Right renal pelvis (tissue), 4 donors: ENCODE measurements at places on chromosomes 12 and 14. TPM values are rescaled to one million over a fixed set of nuclear protein-coding genes. Genes with fewer than 3 reads are reported as not detected.

GRCh38 chr14:34093883-34094282 lies 143.0 kb upstream of the EGLN3 start:
- DNase-seq: no peak

- no peak for DNase-seq
These were observed 8.4 kb upstream of the NR4A1 start for GRCh38 chr12:52042706-52043385.

DNA sequence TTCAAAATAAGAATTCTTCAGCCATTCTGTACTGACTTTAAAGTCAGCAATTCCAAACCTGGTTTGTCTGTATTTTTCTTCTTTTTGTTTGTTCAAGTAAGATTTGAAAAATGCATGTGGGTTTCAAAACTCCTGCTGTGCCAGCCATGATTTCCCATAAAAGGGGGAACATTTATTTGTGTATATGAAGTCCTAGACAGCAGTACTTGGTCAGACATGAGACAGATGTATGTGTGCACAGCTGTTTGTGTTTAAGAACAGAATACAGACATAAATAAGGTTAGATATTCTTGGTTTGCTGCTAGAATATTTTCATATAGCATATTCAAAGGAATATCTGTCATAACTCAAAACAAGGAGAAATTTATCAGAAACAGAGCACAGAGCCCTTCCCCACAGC lies 236.0 kb downstream of the ADAMTS20 start:
- DNase-seq: no peak

DNA sequence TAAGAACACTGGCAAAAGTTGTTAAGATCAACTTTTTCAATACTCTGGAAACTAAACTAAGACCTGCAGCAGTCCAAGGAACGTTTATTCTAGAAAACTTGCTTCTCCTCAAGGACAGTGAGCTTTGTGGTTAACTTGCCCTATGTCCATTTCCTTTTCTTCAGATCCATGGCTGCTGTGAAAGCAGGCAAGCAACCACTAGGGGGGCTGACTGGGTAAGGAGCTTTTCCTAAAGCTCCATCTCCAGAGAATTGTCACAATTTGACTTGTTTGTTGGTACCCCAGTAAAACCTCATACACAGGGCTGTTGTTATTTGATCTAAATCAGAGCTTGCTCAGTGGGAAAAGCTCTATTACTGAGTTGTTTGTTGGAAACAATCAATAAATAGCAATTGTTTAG lies 10.1 kb upstream of the RPL10L start:
- DNase-seq: no peak

DNA sequence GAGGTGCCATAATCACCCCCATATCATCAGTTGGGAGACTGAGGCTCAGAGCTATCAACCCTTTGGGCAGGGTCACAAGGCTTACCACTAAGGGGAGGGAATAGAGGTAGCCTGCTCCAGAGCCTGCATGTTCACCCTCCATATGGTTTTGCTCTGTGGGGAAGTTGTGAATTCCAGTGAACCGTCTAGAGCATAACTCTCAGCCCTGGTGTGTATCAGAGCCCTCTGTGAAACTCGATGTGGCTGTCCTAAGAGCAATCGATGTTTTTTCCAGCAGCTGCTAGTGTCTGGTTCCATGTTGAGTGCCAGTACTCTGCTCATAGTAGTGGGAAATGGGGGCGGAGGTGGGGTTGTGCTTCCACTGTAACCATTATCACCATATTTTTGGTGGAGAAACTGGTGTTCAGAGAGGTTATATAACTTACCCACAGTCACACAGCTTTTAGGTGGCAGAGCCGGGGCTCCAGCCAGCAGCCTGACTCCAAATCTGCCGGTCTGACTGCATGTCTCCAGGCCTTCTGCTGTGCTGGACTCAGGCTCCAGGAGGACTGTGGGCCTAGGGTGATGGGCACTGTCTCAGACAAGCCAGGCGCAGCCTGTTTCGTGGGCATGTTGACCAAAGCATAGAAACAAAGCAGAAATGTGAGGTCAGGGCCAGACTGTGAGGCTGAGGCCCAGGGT lies 104.2 kb downstream of the ADCK1 start:
- no peak for DNase-seq

DNA sequence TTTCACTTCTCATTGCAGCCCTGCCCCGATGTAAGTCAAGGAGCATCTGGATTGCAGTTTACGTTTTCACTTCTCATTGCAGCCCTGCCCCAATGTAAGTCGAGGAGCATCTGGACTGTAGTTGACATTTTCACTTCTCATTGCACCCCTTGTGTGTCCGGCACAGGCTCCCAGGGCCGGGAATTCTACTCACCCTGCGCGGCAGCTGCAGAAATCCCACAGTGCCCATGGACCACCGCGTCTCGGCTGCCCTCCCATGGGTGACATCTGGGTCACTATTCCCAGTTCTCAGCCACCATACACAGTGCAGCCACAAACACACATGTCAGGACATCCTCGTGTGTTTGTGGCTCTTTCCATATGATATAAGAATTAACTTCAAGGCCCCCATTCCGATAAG lies 378.5 kb downstream of the ADGRD1 start:
- DNase-seq: no peak

DNA sequence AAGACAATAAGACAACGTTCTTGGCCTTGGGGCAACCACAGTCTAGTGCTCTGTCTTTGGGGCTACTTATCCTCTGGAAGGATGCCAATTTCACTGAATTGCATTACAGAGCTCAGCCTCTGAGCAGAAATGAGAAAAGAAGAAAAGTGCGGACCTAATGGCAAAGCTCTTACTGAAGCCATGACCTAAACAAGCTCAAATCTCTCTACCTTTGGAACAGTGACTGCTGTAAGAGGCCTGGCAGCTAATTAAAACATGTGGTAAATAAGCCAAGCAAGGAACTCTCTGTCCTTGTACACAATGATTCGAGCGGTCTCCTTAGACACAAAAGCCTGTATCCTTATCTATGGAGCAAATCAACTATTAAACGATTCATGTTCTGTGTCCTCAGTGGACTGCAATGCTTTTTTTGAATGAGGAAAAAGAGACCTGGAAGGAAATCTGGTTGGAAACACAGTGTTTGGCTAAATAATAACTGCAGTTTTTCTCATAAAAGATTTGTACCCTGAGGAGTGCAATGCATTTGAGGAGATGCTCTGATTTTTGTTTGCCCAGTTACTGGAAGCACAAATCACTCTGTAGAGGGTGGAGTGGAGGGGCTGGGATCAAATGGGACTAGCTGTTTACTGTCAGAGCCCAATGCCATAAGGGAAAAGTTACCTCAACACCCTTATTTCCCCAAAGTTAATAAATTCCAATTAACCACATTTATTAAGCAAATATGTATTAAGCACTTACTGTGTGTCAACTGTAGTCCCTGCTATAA lies 113.9 kb downstream of the NDUFA12 start:
- DNase-seq: no peak

DNA sequence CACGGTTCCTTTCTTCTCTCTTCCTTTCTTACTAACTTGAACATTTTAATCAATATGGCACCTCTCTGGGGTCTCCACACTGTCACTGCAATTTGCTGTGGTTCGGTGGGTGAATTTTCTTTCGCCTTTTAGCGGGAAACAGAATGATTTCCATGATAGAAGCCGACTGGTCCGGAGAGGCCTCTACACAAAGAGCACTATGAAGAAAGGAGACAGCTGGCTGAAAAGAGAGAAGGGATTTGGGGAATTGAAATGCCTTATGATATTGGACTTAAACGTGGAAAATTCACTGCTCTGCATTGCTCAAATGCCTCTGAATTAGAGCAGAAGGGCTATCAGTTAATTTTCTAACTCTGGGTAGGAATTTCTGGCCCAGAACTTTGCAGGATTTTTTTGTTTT lies 55.9 kb downstream of the KCNA5 start:
- DNase-seq: no peak

DNA sequence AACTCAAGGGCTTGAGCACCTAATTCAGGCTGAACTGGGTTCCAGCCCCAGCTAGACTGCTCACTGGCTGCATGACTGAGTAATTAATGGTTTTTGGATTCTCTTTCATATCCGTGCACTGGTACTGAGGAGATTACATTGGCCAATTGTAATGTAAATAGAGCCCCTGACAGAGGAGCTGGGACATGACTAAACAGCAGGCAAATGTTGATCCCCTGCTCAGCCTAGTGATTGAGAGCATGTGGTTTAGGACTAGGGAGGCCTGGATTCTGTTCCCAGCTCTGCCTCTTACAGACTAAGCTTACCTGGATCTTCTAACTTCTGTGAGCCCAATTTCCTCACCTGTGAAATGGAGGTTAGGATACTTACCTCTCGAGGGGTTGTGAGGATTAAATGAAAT lies 204.3 kb downstream of the ESR2 start:
- no peak for DNase-seq

- no peak for DNase-seq
These were observed 593 bp downstream of the UNC119B start for GRCh38 chr12:120710805-120711296.

GRCh38 chr14:63477556-63477955 lies 65.6 kb downstream of the PPP2R5E start:
- no peak for DNase-seq

DNA sequence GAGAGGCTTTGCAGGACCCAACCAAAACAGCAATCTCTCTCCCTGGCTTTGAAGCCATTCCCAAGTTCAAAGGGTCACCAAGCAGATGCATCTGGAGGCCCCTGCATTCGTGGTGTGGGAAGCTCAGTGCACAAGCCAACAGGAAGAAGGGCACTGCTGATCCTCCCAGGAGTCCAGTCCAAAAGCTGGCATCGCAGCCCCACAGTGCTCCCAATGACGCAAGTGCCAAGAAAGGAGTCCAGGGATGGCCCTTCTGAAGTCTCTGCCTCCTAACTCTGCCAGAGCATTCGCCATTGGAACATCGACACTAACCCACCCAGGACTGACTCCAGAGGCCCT lies 25.1 kb downstream of the PXN start:
- DNase-seq: no peak

DNA sequence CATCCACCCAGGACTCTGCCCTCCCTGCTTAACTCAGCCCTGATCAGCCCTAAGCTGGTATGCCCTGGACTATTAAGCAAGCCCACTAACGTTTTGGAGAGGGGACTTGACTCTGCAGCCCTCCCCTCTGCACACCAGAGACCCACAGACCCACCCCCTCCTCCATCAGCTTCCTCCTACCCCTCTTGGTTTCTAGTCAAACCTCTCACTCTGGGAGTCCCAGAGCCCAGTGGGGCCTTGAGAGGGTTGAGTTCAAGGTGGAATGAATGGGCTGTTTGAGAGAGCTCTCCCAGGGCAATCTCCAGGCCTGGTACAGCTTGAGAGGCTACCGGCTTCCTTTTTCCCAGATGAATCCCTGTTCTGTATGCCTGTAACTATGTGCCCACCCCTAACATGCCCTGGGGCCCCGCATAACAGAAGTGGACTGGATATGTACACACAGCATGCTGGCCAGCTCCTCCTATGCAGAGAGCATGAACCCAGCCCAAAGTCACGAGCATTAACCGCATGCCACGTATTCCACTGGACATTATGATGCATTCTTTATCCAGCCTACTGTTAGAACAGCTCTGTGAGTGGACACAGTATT lies 43.6 kb downstream of the IRF2BPL start:
- no peak for DNase-seq

- no peak for DNase-seq
These were observed 914 bp upstream of the PACS2 start for GRCh38 chr14:105313381-105314286.

GRCh38 chr12:114757684-114758325 lies 73.8 kb upstream of the TBX3 start:
- DNase-seq: no peak

DNA sequence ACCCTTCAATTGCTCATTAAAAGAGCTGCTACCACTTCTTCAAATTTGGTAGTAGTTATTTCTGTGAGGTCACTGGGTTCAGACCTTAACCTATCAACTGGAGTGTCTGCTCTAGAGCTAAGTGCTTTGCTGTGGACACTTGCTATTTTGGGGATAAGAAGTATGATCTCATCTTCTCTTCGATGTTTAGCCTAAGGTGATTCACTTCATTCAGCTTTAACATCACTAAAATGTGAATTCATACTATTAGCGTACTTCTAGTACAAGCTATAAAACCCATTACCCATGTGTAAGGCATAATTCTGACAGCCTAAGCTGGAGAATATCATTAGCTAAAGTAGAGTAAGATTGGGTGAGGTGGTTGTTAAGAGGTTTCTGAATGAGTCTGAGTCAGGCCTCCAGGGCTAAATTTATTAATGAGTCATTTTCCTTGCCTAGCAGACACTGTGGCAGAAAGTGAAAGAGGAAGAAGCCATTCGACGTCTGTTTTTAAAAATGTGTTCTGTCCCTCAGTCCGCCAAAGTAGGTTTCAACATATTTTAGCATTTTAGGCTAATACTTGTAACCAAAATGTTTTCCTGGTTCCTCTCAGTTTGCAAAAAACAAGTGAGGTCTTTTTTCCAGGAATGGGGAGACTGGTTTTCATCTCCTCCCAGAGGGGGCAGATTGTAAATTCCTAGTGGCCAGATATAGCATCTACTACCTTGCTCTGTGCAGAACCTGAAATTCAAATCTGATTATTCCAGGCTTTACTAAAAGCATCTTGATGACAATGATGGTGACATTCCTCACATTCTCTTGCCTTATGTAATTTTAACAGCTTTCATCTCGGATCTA lies 103.6 kb downstream of the SSPN start:
- DNase-seq: no peak

DNA sequence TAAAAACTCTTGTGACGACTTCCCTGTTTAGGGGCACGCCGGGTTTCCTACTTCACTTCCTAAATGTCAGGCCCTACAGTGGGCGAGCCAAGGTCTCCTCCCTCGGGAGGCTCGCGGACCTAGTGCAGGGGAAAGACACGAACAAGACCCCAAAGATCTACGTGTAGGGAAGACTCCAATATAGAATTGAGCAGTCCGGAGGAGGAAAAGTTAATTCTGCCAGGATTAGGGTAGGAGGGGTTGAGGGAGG lies 564 bp downstream of the ATXN3 start:
- DNase-seq: no peak

GRCh38 chr14:68239988-68240771 lies 420.6 kb downstream of the RAD51B start:
- DNase-seq: no peak

DNA sequence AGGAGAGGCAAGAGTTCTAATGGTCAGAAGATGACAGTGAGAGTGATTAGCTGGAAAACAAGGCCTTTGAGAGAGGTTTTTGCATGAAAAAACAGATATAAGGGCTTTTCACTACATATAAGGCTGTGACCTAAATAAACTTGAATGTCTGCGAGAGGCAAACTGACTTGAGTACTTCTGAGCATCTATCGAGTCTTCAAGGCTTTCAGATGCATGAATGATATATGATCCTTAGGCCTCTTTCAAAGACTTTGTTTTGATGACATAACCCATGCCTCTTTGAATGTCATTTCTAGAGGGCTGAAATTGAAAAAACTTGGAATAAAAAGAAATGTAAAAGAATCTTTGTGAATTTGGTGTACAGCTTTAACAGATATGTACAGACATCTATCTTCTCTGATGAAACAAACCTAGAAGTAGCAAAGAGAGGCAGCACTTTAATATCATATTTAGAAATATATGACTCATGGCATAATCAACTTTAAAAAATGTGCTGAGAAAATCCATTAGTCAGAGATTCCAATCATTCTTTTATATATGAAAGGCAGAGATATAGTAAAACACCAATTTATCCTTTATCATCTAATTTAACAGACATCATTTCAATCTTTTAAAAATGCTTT lies 72.6 kb downstream of the PPM1H start:
- no peak for DNase-seq

GRCh38 chr12:122437656-122438121 lies 15.2 kb upstream of the CLIP1 start:
- DNase-seq: no peak

ACOT2 gene
- polyA plus RNA-seq: 74.6 TPM

TAS2R43 gene
- 0.18 TPM for polyA plus RNA-seq

RAD9B gene
- polyA plus RNA-seq: 1.3 TPM

PLEKHG7 gene
- polyA plus RNA-seq: 0.48 TPM

RFLNA gene
- polyA plus RNA-seq: 8.6 TPM

ADAM20 gene
- polyA plus RNA-seq: not detected

TNS2 gene
- 101 TPM for polyA plus RNA-seq

LRTM2 gene
- 0.44 TPM for polyA plus RNA-seq

CDCA3 gene
- 26.2 TPM for polyA plus RNA-seq
